ENCODE measurements at places on chromosomes 3 and 15.

DNA sequence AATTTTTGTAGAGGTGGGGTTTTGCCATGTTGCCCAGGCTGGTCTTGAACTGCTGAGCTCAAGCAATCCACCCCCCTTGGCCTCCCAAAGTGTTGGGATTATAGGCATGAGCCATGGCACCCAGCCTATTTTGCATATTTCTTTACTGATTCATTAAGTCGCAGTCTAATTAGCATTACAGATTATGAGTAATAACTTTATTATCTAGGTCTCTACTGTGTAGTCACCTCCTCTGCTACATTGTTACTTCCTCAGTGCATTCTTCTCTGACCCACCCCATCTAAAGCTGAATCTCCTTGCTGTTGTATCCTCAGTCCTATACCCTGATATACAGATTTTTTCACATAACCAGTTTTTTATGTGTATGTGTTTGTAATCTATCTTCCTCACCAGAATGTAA, 61.7 kb downstream of the TFDP2 start:
- DNase-seq = no peak

- no peak for DNase-seq
These were observed 20.9 kb downstream of the TRPM1 start for GRCh38 chr15:31080591-31081014.

DNA sequence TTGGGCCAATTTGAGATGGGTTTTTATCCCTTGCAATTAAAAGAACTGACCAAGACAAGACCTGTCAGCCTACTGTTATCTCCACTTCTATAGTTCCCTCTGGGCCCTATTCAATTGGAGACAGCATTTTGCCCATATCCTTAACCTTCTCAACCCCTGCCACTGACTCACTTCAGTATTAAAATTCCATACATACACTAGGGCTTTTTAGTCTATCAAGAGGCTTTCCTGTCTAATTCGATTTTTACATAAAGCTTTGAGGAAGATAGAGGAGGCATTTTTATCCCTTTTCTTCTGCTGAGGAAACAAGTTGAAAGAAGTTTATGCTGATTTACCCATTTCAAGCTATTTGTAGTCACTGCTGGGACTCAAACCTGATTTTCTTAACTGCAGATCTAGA, 51.1 kb downstream of the GTF2E1 start:
- no peak for DNase-seq

DNA sequence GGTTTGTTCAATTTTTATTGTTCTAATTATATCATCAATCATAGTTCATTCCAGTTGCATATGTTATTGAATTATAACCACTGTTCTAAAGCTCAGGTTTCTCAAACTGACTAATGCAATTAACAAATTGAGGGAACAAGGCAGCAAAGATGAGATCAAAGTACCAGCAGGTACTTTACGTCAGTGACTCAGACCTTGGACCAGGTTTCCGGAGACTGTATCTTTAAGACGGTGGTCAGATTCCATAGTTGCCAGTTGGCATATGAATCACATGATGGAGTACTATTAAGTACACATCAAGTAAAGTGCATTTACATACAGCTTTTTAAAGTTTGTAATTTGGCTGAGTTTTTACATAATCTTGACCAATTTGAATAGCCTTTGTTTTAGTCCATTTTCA, 583.6 kb upstream of the ROBO2 start:
- no peak for DNase-seq

- DNase-seq = no peak
These were observed 624.2 kb downstream of the NTRK3 start for GRCh38 chr15:87632364-87632763.

DNA sequence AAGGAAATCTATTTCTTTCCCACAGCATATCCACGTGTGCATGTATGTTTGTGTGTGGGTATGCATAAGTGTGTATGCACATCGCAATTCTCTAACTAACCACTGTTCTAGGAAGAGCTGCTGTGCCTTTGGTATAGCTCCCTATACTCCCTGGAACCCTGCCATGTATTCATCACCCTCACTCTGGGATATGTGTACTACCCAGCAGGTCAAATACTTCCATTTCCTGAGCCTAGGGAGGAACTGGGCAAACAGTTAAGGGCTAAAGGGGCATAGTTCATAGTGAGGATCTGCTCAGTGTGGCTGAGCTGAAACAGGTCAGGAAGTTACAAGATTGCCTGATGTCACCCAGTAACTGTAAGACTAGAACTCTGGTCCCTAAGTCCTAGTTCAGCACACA, 260.4 kb downstream of the RPLP1 start:
- no peak for DNase-seq

DNA sequence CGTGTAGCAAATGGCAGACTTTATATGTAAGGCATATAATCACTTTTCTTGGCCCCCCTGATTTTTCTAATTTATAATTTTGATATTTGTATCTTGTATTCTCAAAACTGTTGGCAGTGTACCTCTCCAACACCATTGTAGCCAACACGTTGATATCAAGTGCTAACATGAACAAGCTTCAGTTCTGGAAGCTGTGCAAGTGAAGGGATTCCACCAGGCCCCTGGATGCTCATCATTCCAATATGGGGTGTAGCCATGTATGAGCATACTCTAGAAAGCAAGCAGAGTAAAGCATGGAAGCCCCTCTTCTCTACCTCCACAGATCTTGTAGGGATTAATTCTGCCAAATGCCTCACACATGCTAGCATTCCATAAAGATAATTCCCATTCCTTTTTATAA, 211.3 kb downstream of the MYRIP start:
- DNase-seq = no peak

DNA sequence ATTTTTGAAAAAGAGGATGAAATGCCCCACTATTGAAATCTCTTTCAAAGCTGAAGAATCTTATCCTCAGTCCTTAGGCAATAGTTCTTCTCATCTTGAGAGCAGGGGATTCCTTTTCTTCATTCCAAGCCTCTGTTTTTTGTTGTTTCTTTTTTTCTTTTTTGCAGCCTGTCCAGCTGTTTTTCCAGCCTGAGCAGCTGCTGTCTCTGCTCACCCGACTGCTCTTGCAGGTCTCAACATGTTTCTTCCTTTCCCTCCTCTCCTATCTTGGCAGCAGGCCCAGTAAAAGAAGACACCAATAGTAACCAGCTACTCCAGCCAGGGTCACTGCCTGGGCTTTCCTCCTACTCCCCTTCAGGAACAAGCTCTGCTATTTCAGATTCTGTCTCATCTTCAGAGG, 23.8 kb downstream of the MEX3B start:
- DNase-seq = peak; percentile 60

DNA sequence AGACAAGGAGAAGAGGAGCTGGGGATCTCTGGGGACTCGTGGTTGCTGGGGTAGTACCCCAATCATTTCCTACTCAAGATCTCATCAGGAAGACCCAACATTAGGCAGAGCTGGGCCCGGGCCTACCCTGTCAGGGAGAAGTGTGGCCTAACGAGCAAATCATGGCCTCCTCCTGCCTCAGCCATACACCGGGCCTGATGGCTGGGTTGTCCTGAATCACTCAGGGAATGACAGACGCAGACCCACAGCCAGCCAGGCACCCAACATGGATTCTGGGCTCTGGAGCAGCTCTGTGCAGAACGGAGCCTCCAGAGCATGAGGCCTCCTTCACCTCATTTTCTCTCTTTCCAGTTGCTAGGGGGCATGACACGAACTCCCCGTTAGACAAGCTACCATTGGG, 19.7 kb downstream of the ITGA11 start:
- no peak for DNase-seq

DNA sequence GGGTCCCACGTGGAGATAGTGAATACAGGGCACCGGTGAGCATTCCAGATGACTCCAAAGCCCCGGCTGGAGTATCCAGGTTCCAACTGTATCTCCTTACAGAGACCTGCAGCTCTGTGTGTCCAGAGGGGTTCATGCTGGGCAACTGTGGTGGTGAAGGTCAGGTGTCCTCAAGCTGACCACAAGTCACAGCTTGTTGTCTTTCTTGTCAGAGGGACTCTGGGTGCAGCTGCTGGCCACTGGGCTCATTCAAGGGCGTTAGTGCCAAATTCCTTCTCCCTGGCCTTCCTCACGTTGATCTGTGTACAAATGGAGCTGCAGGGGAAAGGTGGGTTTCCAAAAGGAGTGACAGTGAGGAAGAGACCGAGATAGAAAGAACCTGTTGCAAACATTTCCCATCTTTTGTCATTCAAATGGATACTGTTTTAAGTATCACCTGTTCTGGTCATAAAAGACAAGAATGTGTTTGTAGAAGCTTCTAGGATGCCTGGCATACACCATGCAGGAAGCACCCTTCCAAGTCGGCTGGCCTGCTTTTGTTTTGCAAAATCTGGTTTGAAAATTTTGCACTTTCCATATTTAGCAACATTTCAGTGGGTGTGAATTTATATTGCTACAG, 52.5 kb downstream of the CEMIP start:
- no peak for DNase-seq

- no peak for DNase-seq
These were observed 62.7 kb downstream of the KLHL6 start for GRCh38 chr3:183492849-183493179.

GRCh38 chr3:46624975-46625490, 12.7 kb downstream of the FAM240A start:
- no peak for DNase-seq

- peak; percentile 3 for DNase-seq
These were observed 7.0 kb upstream of the TM4SF18 start for GRCh38 chr3:149340310-149340933.

GRCh38 chr3:197425485-197426120, 127.2 kb upstream of the DLG1 start:
- no peak for DNase-seq

- DNase-seq = no peak
These were observed 25.3 kb downstream of the NCEH1 start for GRCh38 chr3:172685331-172686214.

- DNase-seq = no peak
These were observed 427.7 kb downstream of the GABRG3 start for GRCh38 chr15:27398631-27399161.

DNA sequence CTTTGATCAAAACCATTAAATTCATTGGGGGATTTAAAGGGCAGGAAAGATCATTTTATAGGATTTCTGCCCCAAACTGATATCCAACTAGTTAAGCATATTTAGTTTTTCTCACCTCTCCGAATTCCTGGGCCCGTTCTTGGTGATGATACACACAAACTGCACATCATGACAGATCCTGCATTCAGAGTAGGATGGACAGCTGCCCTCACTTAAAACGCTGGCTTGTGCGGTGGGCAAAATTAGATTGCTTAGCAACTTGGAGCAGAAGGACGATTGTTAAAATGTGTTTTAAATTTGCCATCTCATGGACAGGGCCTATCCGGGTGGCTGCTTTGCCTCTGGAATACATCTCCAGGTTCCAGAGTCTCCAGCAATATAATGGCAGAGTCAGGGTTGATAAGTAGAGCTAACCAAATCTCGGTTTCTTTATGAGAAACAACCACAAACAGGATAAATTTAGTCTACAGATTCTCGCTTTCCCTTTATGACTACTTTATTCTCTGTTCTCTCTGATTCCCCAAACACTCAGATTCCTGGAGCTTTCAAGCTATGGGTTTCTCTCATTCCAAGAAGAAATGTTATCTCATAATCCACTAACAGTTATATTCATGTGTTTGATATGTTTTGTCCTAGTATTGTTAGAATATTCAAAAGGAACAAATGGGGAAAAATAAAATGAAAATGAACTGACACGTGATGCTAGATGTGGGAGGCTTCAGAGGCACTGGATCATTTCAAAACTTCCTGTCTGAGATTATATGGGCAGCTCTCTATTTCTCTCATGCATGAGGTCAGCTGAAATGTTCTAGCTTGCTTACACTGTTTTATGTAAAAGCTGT, 1014.1 kb upstream of the SEMA6D start:
- DNase-seq = no peak

GRCh38 chr3:11452885-11453847, 181.0 kb downstream of the ATG7 start:
- no peak for DNase-seq

DNA sequence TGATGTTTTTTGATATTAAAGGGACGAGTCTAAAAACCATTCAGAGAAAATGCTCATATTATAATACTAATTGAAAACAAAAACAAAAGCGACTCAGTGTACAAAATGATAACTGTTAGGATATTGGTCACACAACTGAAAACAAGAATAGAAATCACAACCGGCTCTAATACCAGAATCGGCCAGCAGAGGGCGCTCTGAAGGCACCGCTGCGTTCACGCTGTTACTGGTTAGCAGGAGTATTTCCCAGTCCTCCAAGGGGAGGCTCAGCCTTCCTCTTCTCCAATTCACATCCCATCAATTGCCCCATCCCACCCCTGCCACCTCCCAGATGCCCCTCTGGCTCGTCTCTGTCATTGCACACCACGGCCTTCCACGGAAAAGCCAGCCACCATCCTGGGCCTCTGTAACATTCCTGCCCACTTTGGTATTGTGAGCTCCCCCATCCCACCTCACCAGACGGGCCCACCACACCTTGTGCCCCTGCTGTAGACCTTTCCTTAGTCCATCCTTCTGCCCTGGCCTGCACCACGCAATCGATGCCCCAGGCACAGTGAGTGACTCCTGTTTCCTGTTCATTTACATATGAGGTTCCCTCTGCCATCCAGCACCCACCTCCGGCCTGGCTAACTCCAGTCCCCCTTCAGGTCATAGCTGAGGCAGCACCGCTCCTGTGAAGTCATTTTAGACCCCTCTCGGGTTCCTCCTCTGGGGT, 8.5 kb downstream of the FAM107A start:
- DNase-seq = no peak

DNA sequence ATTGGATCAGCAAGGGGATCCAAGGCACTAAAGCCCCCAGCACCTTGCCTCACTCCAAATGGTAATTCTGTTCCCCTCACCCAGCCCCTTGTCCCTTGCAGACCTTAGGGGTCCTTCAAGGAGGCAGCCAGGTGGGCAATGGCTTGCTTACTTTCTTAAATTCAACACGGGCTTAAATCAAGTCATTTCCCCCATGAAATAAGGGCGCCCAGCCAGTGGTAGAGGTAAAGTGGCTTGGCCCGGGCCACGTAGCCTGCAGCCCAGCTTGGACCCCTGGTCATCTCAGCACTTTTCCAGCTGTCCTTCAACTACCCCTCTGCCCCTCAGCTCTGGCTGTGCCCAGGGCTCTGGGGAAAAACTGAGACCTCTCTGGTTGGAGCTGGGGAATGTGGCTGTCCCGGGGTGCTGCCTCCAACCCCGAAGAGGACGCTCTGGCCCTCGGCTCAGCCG, 1.2 kb downstream of the PSTPIP1 start:
- no peak for DNase-seq

Data from NCI-H187 treated with DMSO at 0.1 percent for 48 hours (cell line).